ENCODE measurements at places on chromosomes 7 and 10.

GRCh38 chr7:80623503-80624252 is 14.8 kb upstream of the CD36 start:
- no peak for DNase-seq

- DNase-seq: no peak
Measured at GRCh38 chr10:6840766-6841165, 260.7 kb upstream of the PRKCQ start.

GRCh38 chr7:36155811-36156361 is 2.8 kb downstream of the EEPD1 start:
- no peak for DNase-seq

GRCh38 chr10:88507404-88507803 is 75.7 kb downstream of the RNLS start:
- DNase-seq: no peak

DNA sequence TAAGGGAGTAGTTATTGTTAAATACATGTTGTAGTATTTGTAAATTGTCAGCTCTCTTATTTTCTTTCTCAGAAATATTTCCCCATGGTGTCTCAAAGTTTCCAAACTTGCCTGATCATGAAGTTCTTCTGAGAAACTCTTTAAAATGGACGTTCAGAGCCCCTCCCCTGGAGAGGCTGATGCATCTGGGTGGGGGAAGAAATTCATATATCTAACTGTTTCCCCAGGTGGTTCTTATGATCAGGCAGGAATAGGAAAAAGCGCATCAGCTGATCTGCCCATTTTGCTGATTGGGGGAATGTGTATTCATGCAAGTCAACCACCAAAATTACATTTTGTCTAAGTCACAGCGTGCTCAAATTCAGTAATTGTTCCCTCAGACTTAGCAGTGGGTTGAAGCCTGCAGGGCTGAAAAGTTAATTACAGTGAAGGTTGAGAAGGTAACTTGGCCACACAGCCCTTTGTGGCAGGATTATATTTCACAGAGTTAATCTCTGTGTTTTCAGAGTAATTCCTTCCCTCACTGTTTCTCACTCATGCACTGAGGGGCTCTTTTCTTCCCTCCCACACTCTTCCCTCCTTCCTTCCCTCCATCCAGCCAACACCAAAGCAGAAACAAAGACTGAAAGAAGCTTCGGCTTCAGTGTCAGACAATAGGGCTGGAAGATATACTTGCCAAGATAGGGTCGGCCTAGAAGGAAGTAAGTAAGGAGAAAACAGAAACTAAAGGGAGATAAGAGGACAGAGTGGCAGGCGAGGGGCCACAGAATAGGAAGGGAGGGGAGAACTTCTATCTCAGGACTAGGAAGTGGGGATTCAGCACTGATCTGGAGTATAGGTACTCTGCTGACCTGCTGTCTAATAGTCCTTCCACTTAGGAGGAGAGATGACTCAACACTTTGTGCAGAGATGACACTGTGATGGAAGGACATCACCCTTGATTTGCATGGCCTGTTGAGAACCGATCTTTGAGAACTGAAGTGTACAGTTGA is 50.5 kb upstream of the STARD3NL start:
- DNase-seq: no peak

- DNase-seq: no peak
Measured at GRCh38 chr10:116324951-116325635, 845 bp downstream of the CCDC172 start.

- no peak for DNase-seq
Measured at GRCh38 chr10:91909117-91909677, at the start of gene FGFBP3. Gene FGFBP3, minus strand, starts transcription at chr10:91909486. Its CDS starts 517 bp downstream, at chr10:91908969.

DNA sequence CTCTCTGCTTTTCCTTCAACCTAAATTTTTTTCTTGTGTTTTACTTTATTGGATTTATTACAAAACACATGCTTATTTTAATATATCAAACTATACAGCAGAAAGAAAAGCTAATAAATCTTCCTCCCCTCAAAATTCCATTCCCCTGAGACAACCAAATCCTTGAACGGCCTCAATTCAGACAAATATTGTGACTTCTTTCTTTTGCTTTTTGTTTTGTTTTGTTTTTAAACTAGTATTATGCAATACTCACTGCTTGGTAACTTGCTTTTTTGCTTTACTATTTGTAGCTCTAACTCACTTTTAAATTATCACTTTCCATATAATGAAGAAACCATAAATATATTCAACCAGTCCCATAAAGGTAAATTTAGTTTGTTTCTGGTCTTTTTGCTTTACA is 59.4 kb upstream of the CDK1 start:
- no peak for DNase-seq

GRCh38 chr7:50791938-50792341 is 9.2 kb upstream of the GRB10 start:
- DNase-seq: no peak

DNA sequence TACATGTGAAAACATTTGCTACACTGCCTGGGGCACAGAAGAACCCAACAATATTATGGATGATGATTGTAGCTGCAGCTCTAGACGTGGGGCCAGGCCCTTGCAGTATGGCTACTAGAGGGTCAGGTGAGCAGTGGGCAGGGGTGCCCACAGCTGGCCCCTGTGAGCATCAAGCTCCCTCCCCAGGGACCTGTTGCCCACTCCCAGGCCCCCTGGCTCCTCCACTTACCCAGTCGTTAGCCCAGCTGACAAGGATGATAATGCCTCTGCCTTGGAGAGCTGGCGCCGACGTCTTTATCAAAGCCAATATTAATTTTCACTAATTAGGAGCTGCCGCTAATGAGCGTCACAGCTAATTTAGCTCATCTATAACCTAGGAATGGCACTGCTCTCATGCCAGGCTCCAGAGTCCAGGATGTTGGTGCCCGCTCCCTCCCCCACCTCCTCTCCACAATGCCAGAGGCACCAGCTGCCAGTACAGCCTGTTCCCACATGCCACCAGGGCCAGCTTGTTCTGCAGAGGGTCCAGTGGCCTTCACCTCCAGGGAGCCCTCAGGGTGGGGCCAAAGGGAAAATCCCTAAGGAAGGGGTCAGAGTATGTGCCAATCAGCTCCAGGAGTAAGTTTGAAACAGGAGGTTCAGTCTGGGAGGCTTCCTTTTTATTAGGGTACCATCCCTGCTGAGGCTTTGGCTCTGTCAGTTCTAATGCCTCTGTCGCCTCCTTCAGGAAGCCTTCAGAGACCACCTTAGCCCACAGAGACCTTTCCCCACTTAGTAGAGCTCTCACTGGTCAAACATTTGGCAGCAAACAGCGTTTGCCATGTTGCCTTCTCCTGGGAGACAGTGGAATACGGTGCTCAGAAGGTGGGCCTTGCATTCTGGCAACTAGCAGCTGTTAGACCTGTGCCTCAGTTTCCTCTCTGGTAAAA is 77.2 kb downstream of the CDH23 start:
- no peak for DNase-seq

DNA sequence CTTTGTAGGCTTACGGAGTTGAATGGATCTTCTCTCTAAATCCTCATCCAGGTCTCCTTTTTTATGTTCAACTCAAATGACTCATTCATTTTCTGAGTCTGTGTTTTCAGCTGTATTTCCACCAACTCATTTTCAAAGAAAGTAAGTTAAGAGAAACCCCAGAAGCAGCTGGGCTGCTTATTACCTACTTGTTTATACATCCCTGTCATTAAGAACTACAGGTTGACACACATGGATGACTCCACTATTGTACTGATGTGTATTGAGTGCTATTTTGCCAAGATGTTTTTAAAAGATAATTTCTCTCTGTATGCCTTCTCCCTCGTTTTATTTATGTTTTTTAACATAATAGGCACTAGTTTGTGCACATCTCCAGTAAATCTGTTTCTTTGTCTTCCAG is 41.9 kb downstream of the DGKI start:
- DNase-seq: no peak

DNA sequence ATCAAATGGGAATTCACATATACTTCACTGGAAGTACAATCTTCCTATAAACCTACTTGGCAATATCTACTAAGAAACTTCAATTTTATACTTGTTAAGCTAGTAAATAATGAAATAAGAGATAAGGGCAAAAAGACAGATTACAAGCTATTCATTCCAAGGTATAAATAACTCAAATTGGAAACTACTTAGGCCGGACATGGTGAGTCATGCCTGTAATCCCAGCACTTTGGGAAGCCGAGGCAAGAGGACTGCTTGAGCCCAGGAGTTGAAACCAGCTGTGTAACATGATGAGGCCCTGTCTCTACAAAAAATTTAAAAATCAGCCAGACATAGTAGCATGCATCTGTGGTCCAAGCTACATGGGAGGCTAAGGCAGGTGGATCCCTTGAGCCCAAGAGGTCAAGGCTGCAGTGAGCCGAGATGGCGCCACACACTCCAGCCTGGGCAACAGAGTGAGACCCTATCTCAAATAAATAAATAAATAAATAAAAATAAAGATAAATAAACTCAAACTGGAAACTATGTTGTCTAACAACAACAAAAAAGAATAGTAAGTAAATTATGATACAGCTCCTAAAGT is 37.6 kb downstream of the ARHGAP21 start:
- no peak for DNase-seq

GRCh38 chr10:102090772-102091171 is 25.6 kb downstream of the HPS6 start:
- no peak for DNase-seq

GRCh38 chr10:50561816-50562215 is 61.9 kb downstream of the SGMS1 start:
- no peak for DNase-seq

DNA sequence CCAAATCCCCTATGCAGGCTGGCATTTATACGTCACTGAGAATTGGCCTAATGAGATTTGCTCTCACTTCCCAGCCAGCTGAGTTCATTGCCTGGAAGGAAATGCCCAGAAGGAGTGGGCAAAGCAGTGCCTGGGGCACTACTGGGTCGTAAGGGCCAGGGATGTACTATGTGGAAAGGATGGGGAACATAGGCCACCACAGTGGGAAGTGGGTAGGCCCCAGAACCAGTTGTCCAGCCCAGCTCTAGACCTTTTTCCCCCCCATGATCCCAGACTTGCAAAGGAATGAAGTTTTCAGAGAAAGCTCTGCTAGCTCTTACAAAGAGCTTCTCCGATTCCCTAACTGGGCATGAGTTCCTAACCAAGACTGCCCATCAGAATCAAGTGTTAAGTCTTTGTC is 13.9 kb downstream of the TRPV5 start:
- DNase-seq: no peak

DNA sequence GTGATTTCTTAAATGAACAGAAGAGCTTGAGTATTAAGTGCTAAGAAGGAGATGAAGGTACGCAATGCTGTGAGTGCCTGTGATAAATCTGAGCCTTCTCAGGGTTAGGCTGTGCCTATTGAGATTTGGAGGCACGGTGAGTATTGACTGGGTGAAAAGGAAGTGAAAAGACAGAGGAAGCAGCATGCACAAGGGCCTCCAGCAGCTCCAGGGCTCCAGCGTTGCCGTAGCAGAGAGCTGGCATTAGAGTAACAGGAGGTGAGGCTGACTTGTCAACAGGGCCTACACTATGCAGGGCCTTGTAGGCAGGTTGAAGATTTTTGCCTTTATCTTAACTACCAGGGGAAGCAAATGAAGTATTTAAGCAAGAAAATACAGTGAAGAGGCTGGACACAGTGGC is 54.1 kb upstream of the PDCD4 start:
- no peak for DNase-seq

DNA sequence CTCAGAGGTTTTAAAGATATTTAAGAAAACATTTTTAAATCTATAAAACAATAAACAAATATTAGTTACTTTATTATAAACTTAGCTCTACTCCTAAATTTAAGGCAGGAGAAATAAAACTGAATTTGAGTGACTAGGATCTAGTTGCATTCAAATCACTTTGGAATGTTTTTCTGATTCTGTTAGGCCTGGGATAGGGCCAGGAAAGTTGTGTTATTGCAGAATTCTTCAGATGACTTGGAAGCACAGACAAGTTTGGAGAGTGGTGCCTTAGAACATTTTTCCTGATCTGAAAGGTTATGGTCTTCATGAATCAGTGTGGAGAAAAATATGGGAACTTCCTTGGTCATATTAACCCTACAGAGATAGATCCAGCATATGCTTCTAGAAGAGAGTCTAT is 15.6 kb upstream of the SLC25A13 start:
- DNase-seq: no peak

- no peak for DNase-seq
Measured at GRCh38 chr10:120948889-120949608, 97.9 kb downstream of the WDR11 start.

DNA sequence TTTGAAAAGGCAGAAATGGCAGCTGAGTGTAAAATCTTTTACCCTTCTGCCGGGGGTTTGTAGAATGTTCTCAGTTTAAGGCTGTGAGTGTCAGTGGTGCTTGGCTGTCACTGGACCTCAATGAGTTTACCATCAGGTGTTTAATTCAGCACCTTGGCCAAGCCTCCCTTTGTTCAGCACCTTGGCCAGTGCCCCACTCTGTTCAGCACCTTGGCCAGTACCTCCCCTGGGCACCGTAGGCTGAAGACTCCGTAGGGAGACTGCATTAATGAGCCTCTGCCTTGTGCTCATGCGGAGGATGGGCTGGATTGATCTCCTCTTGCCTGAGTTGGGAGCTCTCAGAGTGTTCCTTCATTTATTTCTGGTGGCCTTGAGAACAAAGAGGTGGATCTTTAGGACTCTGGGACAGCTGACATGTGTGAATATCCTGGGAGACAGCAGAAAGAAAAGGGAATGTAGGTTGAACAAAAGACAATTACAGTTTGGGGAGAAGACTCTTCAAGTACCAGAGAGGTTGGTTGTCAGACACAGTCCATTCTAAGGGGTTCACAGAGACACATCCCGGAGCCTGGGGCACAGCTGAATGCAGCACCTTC is 1.6 kb downstream of the FAM24A start:
- DNase-seq: no peak

- DNase-seq: no peak
Measured at GRCh38 chr7:102287111-102287980, 678 bp downstream of the SH2B2 start.

GRCh38 chr10:77702166-77702565 is 64.6 kb upstream of the KCNMA1 start:
- DNase-seq: no peak

DNA sequence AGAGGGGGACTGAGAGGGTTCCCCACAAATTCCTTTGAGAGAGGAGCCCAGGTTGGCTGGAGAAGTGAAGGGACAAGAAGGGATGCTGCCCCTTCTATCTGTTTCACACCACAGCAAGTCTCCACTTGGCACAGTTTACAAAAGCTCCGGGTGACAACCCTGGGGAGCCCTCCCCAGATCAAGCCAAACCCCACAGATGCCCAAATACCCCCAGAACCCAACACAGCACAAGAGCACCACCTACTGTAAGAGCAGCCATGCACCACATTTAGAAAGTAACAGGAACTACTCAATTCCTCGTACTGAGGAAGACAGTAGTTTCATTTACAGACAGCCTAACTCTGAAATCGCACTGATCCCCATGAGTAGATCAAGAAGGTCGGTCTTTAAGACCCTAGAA is 67.8 kb upstream of the ATP6V0A4 start:
- no peak for DNase-seq

GRCh38 chr7:50272808-50273207 is 31.7 kb upstream of the IKZF1 start:
- no peak for DNase-seq

GRCh38 chr10:83253011-83253671 is 886.2 kb upstream of the GHITM start:
- DNase-seq: no peak

DNA sequence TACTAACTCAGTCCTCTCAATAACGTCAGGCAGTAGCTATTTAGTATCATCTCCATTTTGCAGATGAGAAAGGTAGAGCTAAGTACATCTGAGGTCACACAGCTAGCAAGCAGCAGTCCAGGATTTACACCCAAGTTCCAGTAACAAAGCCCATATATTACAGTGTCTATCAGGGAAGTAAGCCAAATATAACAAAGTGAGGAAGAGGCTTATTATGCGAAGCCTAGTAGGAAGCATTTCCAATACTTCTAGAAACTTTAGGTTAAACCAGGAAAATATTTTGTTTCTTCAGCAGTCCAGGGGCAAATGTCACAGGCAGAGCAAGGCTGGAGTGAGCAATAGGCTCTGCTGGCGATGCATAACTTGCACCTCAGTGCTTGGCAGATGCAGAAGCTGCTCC is 53.9 kb downstream of the NOC3L start:
- no peak for DNase-seq

All from omental fat pad (tissue), 4 donors.